ENCODE measurements at places on chromosomes 3 and 15.

DNA sequence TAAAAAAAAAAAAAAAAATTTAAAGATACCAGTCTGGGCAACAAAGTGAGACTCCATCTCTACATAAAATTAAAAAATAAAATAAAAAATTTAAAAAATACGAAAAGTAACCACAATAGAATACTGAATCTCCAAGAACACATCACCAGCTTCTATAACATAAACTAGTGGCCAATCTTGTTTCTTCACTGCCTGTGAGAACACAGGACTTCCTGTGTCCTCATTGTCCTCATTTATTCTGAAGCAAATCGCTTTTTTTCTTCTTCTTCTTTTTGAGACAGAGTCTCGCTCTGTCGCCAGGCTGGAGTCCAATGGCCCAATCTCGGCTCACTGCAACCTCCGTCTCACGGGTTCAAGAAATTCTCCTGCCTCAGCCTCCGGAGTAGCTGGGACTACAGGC lies 28.6 kb upstream of the RAB7A start:
- H3K36me3 ChIP-seq, result no peaks in the 10 kb centered on the region
- no peak for DNase-seq
- H3K4me3 ChIP-seq, result no peak overlapping the region
- no peak overlapping the region for H3K27ac ChIP-seq
- H3K27me3 ChIP-seq, result no peaks in the 10 kb centered on the region
- H3K4me1 ChIP-seq, result peaks cover 8% of the 10 kb centered on the region

- DNase-seq, result peak; percentile 35
- H3K27me3 ChIP-seq, result no peaks in the 10 kb centered on the region
- H3K4me3 ChIP-seq, result no peak within 1 kb of the TSS
- no peaks in the 10 kb centered on the region for H3K4me1 ChIP-seq
Measured at GRCh38 chr3:194369522-194370279, at the start of gene LRRC15. LRRC15 (minus strand) TSS chr3:194369743; CDS start chr3:194361043, 8,700 bp downstream.

GRCh38 chr3:171038342-171038741 lies 11.8 kb upstream of the SLC2A2 start:
- DNase-seq, result no peak
- H3K27ac ChIP-seq, result no peak overlapping the region
- H3K4me3 ChIP-seq, result no peak overlapping the region
- no peaks in the 10 kb centered on the region for H3K27me3 ChIP-seq
- H3K4me1 ChIP-seq, result no peaks in the 10 kb centered on the region
- H3K36me3 ChIP-seq, result no peaks in the 10 kb centered on the region

GRCh38 chr3:195570344-195570743 lies 13.4 kb downstream of the APOD start:
- H3K4me3 ChIP-seq, result no peak overlapping the region
- H3K4me1 ChIP-seq, result no peaks in the 10 kb centered on the region
- no peak overlapping the region for H3K27ac ChIP-seq
- DNase-seq, result no peak
- H3K27me3 ChIP-seq, result no peaks in the 10 kb centered on the region

DNA sequence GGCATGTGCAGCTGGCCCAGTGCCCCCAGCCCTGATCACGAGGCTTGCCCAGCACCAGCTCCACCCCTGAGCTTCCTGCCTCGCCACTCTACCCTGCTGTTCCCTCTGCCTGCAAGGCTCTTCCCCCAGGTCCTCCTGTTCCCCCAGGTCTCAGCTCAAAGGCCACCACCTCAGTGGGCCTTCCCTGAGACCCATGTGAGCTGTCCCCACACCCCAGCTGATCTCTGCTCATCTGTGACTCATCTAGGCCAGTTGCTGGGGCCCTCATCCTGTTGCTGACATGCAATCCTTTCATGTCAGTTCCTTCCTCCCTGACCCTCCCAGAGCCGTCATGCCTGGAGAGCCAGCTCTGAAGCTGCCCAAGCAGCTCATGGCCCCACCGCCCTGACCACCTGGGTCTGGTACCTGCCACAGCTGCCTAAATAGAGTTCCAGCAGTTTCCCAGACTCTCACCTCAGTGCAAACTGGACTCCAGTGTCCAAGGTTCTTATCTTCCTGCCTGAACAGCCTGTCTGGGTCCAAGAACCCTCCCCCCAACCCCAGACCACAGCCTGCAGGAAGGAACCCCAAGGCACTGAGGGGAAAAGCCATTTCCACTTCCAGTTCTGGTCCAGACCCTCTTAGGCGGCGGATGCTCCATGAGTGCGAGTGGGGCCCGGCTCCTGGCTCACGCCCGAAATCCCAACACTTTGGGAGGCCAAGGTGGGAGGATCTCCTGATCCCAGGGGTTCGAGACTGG lies 116.6 kb upstream of the IQSEC1 start:
- peak; percentile 27 for DNase-seq
- no peak overlapping the region for H3K4me3 ChIP-seq
- no peaks in the 10 kb centered on the region for H3K4me1 ChIP-seq
- H3K27ac ChIP-seq, result no peak overlapping the region

GRCh38 chr15:62521396-62521795 lies 356.3 kb upstream of the C2CD4B start:
- no peak overlapping the region for H3K4me3 ChIP-seq
- no peaks in the 10 kb centered on the region for H3K36me3 ChIP-seq
- no peak for DNase-seq
- no peak overlapping the region for H3K27ac ChIP-seq
- H3K4me1 ChIP-seq, result no peaks in the 10 kb centered on the region
- H3K27me3 ChIP-seq, result no peaks in the 10 kb centered on the region

DNA sequence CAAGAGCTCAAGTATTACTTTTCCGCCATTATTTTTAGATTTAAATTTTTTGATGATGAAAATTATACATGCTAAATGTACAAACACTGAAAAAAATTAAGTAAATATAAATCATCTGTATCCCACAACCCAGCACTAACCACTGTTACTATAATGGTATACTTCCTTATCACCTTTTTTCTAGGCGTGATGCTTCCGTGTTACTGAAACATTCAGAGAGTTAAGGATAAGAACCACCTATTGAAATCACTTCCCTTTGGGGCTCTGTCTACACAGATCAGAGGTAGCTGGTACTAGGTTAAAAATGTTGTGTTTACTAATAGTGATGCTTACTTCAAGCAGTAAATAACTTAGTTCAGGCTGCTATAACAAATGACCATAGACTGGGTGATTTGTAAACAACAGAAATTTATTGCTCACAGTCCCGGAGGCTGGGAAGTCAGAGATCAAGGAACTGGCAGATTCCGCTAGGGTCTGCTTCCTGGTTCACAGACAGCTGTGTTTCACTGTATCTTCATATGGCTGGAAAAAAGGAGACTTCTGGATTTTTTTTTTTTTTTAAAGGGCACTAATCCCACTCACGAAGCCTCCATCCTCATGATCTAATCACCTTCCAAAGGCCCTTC lies 6.4 kb downstream of the SNX4 start:
- no peak overlapping the region for H3K27ac ChIP-seq
- no peak for DNase-seq
- H3K4me3 ChIP-seq, result no peak overlapping the region
- H3K36me3 ChIP-seq, result peaks cover 39% of the 10 kb centered on the region
- H3K4me1 ChIP-seq, result peaks cover 18% of the 10 kb centered on the region

- H3K4me3 ChIP-seq, result no peak overlapping the region
- H3K27ac ChIP-seq, result no peak overlapping the region
- DNase-seq, result no peak
Measured at GRCh38 chr15:101357885-101358284, 62.8 kb upstream of the SNRPA1 start.

DNA sequence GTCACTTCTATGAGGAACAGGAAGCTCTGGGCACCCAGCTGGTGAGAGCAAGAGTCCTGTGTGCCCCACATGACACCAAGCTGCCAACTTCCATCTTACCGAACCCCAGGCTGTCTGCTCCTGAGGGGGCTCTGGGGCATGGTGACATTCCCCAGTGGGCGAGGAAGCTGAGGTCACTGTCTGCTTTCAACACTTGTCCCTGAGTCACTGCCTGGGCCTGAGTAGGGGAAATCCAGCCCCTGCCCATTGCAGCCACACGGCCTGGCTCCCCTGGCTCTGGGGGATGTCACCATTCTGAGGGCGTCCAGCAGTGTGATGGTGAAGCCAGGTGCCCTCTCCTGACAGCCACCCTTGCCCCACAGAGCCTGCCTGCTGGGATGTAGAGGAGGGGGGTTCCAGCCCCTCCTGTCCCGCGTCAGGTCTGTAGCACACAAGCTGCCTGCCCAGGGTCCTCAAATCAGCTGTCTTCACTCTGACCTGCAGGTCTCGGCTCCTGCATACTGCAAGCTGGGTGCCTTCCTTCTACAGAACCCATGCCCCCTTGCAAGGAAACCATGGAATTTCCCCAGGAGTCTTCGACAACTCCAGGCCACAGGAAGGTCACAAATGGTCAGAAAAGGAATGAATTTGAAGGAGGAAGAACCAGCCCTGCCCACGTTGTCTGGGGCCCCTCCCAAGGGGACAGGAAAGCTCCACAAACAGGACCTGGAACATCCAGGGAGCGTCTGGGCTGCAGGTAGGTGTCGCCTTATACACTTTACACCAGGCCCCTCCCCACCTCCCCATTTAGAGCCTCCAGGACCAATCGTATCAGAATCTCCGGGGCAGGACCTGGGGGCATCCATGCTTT lies 69.9 kb upstream of the GATM start:
- peaks cover 40% of the 10 kb centered on the region for H3K4me1 ChIP-seq
- peak overlapping the region; percentile 32 for H3K4me3 ChIP-seq
- peak; percentile 77 for DNase-seq
- H3K27ac ChIP-seq, result no peak overlapping the region

Measured in upper lobe of left lung (tissue), 6 donors.